HCT116 (cell line): ENCODE measurements at places on chromosomes 6 and 20.

DNA sequence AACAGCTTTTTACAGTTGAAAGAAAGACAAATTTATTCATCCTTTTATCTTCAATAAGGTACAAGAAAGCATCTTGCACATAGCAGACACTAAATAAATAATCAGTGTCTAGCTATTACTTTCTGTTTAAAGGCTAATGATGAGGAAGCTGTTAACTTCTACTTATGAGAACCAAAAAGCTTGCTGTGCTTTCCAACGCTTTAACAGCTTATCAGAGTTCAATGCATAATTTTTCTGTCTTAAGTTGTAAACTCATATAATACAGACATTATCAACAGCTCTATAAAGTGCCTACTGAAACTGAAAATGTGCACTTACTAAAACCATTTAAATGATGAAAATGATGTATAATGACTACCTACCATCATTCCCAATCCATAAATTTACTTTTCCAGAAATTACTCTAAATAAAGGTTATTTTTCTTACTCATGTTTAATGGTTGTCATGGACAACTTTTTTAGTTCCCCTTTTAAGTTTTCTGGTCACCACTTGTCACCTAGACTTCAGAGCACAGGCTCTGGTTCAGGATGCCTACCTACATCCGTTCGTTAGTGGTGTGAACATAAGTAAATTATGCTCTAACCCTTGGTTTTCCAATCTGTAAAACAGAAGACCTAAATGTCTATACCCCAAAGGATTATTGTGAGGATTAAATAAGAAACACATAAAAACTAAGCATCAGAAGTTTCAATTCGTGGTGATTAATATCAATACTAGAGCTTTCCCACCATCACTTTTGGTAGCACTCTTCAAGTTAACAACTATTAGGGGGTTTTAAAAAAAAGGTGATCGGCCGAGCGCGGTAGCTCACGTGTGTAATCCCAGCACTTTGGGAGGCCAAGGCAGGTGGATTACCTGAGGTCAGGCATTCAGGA lies 8.0 kb downstream of the PNISR start:
- no peak for DNase-seq

DNA sequence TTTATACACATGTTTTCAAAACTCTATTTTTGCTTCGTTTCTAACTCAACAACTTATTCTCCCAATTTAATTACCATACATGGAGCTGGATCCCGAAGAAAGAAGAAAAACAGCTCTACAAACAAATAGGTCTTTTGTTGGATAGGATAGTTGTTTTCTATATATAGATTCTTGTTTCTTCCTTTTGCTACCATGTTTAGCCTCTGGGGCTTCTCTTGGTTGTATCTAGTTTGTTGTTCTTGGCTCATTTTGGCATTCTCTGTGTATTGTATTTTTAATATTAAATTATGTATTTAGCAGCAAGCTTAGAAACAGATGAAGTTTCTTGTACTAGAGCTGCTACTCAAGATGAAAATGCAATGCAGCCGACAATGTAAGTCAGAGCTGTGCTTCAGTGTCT lies 60.9 kb downstream of the PLCB4 start:
- no peak for DNase-seq

DNA sequence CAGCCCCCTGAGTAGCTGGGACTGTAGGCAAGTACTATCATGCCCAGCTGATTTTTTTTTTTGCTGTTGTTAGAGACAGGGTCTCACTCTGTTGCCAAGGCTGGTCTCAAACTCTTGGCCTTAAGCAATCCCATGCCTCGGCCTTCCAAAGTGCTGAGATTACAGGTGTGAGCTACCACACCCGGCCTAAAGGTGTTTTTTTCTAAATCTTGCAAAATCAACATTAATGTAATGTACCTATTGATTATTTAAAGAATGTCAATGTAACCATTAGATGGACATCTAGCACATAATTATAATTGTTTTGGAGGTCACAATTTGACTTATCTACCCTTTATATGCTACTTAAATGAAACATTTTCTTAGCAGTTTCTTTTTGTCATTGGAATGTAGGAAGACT lies 126.1 kb downstream of the PHACTR1 start:
- DNase-seq: no peak

- DNase-seq: no peak
Measured at GRCh38 chr20:59069026-59069425, 26.4 kb upstream of the PRELID3B start.
